Esophagus squamous epithelium (tissue), 5 donors: ENCODE measurements at places on chromosomes 4 and X.

DNA sequence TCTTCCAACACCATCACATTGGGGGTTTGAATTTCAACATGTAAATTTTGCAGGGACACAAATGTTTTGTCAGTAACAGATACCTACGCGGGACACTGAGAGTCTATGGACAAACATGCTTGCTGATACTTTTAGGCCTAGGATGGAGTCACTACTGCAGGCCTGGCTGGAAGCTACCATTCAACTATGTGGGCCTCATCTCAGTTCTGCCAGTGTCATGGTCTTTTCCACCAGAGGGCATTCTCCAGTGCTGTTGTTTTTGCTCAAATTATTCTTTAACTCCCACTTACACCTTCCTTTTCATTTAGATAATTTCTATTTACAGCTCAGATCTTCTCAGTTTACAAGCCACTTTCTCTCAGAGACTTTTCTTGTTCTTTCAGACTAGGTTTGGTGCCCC, 7.0 kb upstream of the ANK2 start:
- no peak for DNase-seq

GRCh38 chrX:70755850-70756249, 152.7 kb downstream of the TEX11 start:
- DNase-seq = no peak

DNA sequence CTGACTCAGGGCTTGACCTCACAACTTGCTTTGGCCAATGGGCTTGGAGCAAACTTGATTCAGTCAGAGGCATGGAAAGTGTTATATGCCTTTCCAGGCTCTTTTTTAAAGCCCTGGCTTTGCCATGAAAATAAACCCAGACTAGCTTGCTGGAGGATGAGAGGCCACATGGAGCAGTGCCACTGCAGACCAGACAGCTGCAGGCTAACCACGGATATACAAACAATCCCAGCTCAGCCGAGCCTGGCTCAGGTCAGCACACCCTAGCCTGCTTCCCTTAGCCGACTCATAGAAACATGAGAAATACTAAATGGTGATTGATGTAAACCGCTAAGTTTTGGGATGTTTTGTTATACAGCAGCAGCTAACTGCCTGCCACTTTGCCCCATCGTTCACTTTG, 345.1 kb downstream of the ARHGAP10 start:
- DNase-seq = no peak

DNA sequence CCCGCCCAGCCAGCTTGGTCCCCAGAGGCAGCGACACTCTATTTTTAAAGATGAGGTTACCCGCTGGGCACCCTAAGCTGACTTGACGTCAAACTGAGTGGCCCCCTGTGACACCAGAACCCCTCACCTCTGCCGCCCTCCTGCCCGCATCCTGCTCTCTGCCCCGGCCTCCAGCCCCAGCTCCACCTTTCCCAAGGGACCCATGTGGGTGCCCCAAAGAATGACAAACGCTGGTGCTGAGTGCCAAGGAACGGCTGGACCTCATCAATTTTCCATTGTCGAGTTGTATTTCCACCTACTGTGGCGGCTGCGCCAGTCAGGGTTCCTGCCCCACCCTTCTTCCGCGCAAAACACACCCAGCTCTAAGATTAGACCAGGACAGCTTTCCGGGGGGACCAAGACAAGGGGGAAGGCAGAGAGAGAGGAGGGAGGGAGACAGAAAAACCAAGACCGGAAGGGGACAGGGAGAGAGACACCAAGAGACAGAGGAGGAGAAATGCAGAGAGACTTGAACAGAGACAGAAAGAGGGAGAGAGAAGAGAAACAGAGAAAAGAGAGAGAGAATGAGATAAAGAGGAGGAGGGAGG, 2.0 kb downstream of the PRKX start:
- no peak for DNase-seq

DNA sequence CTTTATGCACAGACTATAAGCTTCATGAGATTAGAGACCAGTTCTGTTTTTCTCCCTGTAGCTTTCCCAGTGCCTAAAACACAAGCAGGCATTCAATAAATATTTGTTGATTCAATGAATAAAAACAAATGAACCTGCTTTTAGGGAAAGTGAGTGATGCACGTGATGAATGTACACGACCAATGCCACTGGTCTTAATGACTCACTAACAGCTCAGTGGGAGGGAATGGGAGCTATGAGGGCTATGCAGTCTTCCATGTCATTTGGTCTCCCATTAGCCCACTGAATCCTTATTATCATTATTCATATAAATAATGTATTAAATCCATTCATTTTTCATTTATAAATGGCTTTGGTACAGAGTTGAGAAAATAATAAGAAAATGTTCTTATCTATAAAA, 247.4 kb downstream of the FBXO8 start:
- DNase-seq = no peak

GRCh38 chr4:1299301-1299860, 9.7 kb downstream of the MAEA start:
- DNase-seq = no peak

DNA sequence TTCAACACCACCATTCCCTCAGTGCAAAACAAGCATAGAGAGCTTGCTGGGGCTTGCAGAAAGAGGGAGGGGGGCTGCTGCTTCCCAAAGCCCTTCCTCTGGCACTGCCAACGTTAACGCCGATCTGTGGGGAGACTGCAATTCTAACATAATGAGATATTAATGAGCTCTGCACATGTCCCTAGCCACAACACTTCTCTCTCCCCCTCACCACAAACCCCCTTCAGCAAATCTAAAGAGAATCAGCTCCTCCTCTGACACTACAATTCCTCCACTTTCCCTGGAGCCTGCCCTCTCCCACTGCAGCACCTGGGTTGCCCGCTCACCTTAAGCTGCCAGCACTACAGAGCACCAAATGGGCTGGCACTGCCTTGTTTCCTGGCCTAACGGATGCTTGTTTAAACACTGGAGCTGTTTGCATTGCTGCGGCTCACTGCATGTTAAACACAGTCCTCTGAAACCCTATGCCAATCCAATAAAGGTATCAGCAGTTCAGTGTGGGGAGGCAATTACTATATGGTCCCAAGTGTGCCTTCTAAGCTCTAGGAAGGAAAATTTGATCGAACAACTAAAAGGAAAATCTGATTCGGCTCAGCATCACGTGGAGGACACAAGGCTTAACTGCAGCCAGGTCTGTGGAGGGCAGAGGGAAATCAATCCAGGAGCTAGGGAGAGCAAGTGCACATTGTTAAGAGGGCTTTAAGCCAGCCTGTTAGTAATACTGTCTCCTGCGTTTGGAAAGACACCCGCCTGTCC, 232.4 kb downstream of the MAML3 start:
- no peak for DNase-seq

GRCh38 chr4:153366486-153366885, 22.0 kb downstream of the MND1 start:
- DNase-seq = no peak

GRCh38 chr4:130955520-130955919, 1859.6 kb downstream of the C4orf33 start:
- DNase-seq = no peak

DNA sequence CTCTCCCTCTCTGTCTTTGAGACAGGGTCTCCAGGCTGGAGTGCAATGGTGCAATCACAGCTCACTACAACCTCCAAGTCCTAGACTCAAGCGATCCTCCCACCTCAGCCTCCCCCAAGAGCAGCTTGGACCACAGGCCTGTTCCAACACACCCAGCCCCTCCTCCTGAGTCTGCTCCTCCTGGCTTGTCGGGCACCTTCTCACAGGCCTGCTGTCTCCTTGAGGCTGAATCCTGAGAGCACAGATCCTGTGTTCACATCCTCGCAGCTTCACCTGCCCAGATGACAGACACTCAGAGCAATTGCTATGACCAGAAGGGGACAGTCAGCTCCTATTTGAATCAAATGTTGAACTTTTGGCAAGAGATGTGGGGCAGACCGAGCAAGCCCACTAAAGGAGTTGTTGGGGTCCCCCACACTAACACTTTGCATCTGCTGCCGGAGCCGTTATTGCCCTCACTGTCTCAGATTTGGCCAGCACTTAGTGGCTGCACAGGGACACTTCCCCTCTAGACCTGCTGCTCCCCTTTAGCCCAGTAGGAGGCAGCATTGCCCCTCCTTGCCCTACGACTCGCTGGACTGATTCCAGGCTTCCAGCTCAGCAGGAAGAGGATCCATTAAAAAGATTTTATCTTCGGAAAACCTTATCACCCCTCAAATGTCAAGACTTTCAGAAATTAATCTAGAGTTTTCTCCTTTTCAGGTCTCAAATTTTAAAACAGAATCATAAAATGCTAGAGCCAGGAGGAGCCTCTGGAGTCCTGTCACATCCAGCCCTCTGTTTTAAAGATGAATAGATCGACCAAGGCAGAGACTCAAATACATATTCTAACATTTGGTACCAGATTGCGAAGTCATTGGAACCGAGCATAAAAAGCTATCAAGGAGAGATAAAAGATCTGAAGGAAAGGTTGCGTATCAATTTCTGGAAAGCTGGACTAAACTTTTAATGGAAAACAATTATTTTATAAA, 113.7 kb downstream of the USP46 start:
- DNase-seq = no peak

- DNase-seq = no peak
Measured at GRCh38 chr4:153063490-153063889, 127.4 kb downstream of the FHDC1 start.

DNA sequence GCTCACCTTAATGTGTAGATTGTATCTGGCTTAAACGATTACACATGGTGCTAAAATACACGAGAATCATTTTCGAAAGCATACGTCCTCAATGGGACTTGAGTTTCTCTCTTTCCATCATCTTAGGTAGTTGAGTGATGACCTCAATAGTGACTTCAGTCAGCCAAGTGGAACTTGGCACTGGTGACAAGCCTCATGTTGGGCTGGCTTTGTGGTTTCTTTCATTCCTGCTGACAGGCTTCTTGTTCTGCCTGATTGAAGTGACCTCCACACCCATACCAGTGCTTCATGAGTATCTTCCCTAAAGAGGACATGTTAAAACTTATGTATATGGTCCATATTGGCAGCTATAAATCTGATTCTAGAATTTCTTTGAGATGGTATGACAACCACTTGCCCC, 159.1 kb upstream of the WDR1 start:
- no peak for DNase-seq

DNA sequence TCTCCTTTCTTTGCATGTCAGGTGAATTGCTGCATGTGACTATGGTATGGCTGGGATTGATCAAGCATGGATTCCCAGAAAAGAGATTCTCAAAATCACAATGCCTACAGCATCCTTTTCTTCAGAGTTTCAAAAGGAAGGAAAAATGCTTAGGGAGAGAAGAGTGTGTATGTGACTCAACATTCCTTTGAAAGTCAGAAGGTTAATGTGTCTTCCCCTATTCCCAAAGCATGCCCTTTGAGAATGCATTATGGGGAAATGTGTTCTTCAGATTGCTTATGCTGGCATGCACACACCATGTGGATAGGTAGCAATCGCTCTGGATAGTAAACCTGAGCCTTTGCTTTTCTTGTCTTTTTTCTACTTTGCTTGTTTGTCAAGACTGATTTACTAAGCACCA, 78.5 kb downstream of the ELOVL6 start:
- no peak for DNase-seq

DNA sequence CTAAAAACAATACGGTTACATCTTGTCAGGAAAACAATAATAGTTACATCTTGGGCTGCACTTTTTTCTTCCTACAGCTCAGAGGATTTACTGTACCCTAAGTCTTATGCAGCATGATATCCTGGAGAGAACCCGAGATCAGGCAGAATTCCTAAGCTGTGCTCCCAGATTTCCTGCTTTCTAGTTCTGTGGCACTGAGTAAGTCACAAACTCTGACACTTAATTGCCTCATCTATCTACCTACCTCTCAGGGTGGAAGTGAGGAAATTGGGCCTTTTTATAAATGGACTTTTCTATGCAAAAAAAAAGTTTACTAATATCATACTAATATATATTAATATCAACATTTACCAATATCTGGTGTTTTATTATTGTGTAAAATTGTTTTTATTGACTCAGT, 438.5 kb downstream of the INPP4B start:
- no peak for DNase-seq
